ENCODE measurements at places on chromosomes 4 and X. TPM values are rescaled to one million over a fixed set of nuclear protein-coding genes. Genes with fewer than 3 reads are reported as not detected.
A peak's percentile ranks its signal among the peaks of the same experiment; 100 is the strongest.

DNA sequence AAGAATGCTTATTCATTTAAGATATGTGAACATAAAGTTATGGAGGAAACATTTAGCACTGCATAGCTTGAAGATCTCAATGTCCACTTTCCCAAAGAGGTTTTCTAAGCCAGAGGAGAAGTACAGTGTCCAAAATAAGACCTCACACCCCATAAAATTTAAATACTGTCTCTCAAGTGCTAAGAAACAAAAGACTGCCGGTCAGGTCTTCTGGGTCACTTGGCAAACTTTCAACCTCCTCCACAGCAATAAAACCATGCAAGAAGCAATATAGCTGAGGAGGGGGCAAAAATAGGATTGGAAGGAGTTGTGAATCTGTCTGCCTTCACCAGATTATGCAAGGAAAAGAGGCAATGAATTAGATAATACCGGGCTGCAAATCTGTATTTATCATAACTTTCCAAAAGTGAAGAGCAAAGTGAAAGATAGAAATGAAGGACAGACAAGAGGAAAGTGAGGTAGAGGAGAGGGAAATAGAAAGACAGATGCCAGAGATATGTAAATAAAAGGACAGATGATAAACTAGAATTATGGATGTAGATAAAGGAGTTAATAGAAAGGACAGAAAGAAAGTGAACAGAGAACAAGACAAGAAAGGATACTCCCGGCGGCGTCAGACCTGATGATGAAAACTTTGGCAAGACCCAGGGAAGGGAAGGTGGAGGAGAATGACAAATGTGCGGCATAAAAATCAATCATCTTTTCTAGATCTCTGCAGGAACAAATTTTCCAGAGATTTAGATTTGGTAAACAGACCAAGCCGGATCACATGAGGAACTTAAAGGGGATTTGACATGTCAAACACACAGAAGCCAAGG is 152.7 kb upstream of the FAM241A start:
- no peak overlapping the region for H3K4me3 ChIP-seq
- no peak for DNase-seq
- H3K27me3 ChIP-seq, result no peaks in the 10 kb centered on the region
- H3K4me1 ChIP-seq, result no peaks in the 10 kb centered on the region

GRCh38 chrX:154116426-154117211 is 19.1 kb upstream of the MECP2 start:
- H3K4me1 ChIP-seq, result no peaks in the 10 kb centered on the region
- H3K36me3 ChIP-seq, result no peaks in the 10 kb centered on the region
- no peak overlapping the region for H3K4me3 ChIP-seq
- DNase-seq, result no peak

- no peaks in the 10 kb centered on the region for H3K36me3 ChIP-seq
- H3K4me1 ChIP-seq, result no peaks in the 10 kb centered on the region
- no peak for DNase-seq
- no peak overlapping the region for H3K27ac ChIP-seq
- no peak overlapping the region for H3K4me3 ChIP-seq
Measured at GRCh38 chrX:117508021-117508420, 608.6 kb downstream of the KLHL13 start.

DNA sequence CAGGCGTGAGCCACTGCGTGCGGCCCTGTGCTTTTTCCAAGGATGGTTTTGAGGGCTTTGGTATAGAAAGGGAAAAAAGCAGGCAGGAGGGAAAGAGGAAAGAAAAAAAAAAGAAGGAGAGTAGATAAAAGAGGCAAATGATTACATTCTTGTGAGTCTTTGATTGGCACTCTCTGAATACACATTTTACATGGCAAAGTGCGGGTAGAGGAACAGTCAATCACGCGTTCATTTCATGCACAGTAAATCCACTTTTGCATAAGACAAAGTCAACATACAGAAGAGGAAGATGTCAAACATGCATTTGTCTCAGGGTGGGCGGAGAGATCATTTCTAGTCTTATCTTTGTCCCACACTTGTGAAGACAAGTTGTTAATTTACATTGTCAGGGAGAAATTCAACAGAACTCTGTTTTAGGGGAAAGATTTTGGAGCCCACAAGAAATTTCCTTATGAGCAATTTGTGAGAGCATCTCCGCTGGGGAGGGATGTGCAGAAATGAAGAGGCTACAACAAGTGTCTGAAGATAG is 183.2 kb downstream of the DHRSX start:
- DNase-seq, result no peak
- H3K4me3 ChIP-seq, result no peak overlapping the region
- no peaks in the 10 kb centered on the region for H3K27me3 ChIP-seq
- no peaks in the 10 kb centered on the region for H3K4me1 ChIP-seq
- H3K27ac ChIP-seq, result no peak overlapping the region

Gene ZNF732
- total RNA-seq, result 1.4 TPM

- no peaks in the 10 kb centered on the region for H3K4me1 ChIP-seq
- no peaks in the 10 kb centered on the region for H3K36me3 ChIP-seq
- no peak overlapping the region for H3K4me3 ChIP-seq
- peak overlapping the region; percentile 42 for H3K27ac ChIP-seq
Measured at GRCh38 chr4:38128478-38129459, 168.6 kb downstream of the PTTG2 start.

Data from colonic mucosa (tissue), 4 donors.